Lung microvascular endothelial cell (primary cell): ENCODE measurements at places on chromosomes 16 and 17. TPM values are rescaled to one million over a fixed set of nuclear protein-coding genes. Genes with fewer than 3 reads are reported as not detected.

Gene GABARAPL2
- 39.7 and 77.0 TPM in 2 replicates for total RNA-seq

Gene DHX58
- total RNA-seq, result 2.0 and 3.3 TPM in 2 replicates

Gene C17orf78
- not detected in 2 replicates for total RNA-seq

Gene EVPLL
- total RNA-seq, result not detected in 2 replicates

Gene SLC7A5
- total RNA-seq, result 2.6 and 9.5 TPM in 2 replicates

Gene CRYBA1
- total RNA-seq, result not detected in 2 replicates

Gene MPP3
- 0.60 and 0.87 TPM in 2 replicates for total RNA-seq

Gene ACSM2A
- total RNA-seq, result under 0.01 TPM in 2 replicates

DNA sequence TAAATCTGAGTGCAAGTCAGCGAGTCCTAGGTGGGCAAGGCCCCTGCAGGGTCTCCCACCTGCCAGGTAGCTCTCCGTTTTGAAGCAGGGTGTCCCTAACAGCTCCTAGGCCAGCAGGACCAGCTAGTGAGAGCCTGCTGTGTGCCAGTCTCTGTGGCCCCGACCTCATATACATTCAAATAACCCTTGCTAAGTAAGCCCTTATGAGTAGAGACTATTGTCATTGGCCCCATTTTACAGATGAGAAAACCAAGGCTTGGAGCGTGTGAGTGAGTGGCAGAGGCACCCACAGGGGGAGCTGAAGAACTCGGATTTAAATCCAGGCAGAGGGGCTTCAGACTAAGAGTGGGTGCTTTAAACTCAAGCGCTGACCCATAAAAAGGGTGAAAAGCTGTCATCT is 39.7 kb upstream of the EMP2 start:
- no peak for DNase-seq

DNA sequence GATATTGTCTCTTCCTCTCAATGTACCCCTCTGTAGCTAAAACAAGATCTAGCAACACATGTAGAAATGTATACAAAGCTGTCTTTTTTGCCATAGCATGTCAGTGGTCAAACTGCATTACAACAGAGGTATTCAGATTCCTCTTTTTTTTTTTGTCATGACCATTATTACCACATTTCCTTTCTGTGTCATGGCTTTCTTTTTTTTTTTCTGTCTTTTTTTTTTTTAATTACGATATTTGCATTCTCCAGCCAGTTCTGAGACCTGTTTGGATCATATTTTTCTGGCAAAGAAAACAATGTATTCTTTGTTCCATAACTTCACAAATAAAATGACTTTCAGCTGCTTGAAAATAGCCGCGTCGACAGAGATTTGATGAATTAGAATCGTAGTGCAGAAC is 27.4 kb upstream of the CAPNS2 start:
- no peak for DNase-seq

DNA sequence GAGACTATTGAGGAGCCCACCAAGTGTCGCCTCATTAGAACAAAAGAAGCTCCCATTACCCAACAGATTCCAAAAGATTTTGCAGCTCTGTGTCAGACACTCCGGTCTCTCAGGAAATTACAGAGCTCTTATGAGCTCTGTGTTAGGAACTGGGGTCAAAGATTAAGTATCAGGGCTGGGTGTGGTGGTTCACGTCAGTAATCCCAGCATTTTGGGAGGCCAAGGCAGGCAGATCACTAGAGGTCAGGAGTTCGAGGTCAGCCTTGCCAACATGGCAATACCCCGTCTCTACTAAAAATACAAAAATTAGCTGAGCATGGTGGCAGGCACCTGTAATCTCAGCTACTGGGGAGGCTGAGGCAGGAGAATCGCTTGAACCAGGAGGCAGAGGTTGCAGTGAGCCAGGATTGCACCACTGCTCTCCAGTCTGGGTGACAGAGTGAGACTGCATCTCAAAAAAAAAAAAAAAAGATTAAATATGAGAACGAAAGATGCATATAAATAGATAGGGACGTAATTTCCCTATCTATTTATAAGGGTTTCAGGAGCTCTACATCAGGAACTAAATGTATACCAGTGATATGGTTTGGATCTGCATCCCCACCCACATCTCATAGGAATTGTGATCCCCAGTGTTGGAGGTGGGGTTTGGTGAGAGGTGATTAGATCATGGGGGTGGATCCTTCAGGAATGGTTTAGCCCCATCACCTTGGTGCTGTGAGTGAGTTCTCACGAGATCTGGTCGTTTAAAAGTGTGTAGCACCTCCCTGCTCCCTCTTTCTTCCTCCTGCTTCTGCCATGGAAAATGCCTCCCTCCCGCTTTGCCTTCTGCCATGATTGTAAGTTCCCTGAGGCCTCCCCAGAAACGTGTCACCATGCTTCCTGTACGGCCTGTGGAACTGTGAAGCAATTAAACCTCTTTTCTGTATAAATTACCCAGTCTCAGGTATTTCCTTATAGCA is 111.4 kb downstream of the PRKCA start:
- DNase-seq, result no peak

DNA sequence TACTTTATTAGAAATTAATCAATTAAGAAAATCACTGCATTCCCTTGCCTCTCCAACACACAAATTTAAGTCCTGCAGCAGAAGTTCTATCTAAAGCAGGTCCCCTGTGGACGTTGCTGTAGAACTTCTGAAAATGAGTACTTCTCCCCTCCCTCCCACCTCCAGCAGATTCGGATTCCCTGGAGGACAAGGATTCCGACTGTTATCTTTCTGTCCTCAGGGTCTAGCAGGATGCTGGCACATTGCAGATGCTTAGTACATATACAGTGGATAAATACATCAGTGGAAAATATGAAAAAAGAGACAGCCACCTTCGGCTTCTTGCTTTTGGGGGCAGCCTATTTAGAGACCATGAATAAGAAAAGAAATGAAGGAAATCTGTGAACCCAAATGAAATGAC is 32.1 kb downstream of the NTN1 start:
- DNase-seq, result no peak

GRCh38 chr16:54053891-54054820 is 232.4 kb downstream of the IRX3 start:
- no peak for DNase-seq

GRCh38 chr16:88484505-88485365 is 31.7 kb downstream of the ZFPM1 start:
- no peak for DNase-seq

- no peak for DNase-seq
Measured at GRCh38 chr17:2688351-2689342, 22.9 kb downstream of the CLUH start.

GRCh38 chr16:89061086-89061485 is 32.6 kb upstream of the ACSF3 start:
- no peak for DNase-seq

DNA sequence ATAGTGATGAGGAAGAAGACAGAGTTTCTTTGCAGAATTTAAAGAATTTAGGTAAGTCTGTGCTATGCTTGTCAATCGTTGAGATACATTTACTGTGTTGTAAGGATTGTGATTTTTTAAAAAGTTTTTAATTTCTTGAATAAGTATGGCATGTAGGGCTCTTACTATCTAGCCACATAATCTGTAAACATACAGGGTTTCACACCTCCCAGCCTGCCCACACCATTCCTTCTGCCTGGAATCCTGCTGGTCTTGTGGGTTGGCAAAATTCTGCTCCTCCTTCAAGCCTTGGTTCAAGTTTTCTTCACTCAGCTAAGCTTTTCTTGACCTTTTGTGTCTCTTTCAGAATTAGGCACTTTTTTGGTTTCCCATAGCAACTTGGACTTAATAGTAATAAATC is 7.5 kb downstream of the ZNHIT3 start:
- no peak for DNase-seq

GRCh38 chr17:75864448-75864871 is 9.3 kb upstream of the WBP2 start:
- peak; percentile 89 for DNase-seq

DNA sequence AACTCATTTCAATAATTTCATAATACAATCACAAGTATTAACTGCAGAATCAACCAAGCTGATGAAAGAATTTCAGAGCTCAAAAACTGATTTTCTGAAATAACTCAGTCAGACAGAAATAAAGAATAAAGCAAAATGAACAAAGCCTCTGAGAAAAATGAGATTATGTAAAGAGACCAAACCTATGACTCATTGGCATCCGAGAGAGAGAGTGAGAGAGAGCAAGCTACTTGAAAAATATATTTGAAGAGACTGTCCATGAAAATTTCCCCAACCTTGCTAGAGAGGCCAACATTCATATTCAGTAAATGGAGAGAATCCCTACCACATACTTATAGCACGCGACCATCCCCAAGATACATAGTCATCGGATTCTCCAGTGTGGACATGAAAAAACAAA is 1376.4 kb downstream of the CDH11 start:
- no peak for DNase-seq

DNA sequence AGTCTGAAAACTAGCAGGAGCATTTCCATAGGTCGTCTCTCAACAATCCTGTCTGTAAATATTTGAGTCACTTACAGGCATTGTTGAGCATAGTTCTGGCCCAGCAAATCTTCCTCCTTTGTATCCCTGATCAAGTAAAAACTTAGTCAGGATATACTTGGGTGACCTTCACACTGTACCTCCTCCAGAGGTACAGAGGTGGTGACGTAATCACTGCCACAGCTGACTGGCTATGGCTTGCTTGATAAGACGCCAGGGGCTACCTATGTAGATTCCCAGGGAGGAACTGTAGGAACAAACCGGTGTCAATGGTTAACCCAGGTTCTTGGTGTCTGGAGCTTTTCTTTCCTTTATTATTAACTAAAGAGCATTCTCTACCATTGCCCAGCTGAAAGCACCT is at the start of gene KCNJ16:
TSS of gene KCNJ16 (plus strand) at position 270 of the 400 bp plus-strand sequence. CDS start 56,863 bp downstream, outside the sequence.
- no peak for DNase-seq

DNA sequence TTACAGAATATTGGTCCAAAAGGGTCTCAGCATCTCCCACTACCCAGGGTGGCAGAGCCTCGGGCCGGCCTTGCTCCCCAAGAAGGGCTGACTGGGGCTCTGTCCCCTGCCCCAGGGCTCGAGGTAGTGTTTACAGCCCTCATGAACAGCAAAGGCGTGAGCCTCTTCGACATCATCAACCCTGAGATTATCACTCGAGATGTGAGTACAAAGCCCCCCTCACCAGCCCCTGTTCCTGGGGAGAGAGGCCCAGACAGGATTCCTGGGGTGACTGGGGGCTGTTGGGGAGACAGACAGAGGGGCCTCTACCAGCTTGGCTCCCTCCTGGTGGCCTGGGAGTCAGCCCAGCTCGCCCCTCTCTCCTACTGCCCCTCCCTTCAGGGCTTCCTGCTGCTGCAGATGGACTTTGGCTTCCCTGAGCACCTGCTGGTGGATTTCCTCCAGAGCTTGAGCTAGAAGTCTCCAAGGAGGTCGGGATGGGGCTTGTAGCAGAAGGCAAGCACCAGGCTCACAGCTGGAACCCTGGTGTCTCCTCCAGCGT is 6.1 kb upstream of the NLRC5 start:
- DNase-seq, result no peak
